ENCODE measurements at places on chromosomes 5 and 9.

DNA sequence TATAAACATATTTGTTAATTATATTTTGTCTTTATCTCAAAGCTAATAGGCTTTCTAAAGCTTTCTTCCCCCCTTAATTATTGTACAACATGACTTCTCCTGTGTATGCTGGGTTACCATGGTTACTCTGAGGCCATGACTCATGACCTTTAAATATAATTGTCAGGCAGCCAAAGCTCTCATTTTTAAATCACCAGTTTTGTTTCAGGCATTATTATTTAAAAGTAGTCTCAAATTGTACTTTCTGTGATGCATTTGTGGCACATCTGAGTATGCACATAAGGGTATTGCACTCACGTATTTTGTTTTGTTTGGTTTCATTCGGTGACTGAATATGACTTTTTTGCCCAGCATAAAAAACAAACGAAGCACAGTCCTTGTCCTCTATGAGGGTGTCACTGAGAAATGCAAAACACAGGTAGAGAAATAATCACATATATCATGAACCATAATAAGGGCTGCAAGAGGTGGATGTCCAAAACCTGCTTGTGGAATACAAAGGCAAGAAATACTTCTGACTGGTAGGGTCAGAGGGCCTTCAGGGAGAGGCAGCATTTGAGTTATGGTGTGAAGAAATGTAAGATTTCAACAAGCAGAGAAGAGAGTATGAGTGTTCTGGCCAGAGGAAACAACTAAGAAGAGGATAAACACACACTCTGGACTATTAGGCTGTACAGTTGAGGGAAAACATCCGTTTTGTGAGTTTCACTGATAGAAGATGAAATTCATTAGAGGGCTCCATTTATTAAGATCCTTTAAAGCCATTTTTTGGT is 2.1 kb downstream of the CCDC192 start:
- no peak for DNase-seq

GRCh38 chr5:4989118-4989517 is 151.0 kb upstream of the ADAMTS16 start:
- no peak for DNase-seq

- no peak for DNase-seq
These were observed 21.4 kb downstream of the EPB41L4A start for GRCh38 chr5:112397690-112398089.

DNA sequence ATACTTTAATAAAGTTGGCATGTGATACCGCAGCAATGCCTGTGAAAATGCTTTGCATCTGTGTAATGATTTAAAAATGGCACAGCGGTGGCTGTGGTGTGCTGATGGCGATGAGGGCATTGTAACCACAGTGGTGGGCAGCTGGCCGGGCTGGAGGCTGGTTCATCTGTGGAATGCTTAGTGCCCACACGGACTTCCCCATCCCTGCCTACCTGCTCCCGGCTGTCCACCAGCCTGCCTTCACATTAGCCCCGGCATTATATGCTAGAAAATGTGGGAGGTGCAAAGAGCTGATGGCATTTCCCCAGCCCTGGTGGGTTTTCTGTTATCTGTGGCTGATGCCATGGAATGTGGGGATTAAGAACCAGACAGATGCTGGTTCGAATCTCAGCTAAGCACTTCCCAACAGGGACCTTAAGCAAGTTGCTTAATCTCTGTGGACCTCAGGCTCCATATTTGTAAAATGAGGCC is 2.9 kb upstream of the NDST1 start:
- DNase-seq: no peak

DNA sequence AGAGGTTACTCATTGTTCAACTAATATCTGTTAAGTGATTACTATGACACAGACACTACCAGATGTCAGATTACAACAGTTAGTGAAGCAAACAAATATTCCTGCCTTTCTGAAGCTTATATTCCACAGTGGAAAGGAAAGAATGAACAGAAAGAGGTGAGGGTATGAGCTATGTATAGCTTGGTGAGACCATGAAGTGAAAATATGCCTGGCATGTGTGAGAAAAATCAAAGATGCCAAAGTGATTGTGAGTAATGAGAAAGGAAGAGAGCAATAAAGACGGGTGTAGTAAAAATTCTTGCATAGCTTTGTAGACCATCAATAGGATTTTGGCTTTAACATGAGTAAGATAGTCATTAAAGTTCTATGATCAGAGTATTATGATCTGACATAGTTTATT is 734.5 kb upstream of the NUDT12 start:
- DNase-seq: no peak

GRCh38 chr5:136210259-136210658 is 17.3 kb upstream of the SMIM32 start:
- DNase-seq: no peak

GRCh38 chr5:79563247-79563590 is 49.0 kb upstream of the TENT2 start:
- no peak for DNase-seq

DNA sequence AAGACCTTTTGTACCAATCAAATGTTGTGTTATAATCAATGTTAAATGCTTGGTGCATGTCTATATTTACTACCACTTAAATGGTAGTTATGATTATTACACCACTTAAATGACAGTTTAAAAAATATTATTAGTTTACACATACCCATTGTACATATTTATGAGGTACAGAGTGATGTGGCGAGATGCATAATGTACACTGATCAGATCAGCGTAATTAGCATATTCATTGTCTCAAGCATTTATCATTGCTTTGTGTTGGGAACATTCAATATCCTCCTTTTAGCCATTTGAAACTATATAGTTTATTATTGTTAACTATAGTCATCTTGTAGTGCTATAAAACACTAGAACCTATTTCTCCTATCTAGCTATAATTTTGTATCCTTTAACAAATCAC is 434.4 kb upstream of the ACTBL2 start:
- no peak for DNase-seq

- DNase-seq: no peak
These were observed 169.7 kb upstream of the TBCA start for GRCh38 chr5:77945874-77946273.

GRCh38 chr5:56616454-56617160 is 198.7 kb upstream of the MAP3K1 start:
- DNase-seq: no peak

DNA sequence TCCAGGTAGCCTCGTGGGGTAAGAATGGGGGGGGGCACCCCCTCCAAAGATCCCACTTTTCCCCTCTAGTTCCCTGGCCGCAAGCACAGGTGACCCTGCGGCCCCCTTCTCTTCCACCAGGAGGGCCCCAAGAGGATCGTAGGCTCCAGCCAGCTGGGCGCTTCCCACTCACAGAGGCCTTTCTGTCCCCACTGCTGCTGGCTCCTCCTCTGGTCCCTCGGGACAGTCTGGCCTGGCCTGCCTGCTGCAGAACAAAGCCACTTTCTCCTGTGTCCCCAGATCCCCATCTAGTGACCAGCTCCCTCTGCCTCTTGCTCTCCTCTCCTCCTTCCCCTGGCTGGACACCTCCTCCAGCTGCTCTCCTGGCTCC is 534 bp upstream of the SAPCD2 start:
- no peak for DNase-seq

- DNase-seq: no peak
These were observed 9.9 kb downstream of the CAMK4 start for GRCh38 chr5:111234125-111234524.

Measured in stimulated activated CD8-positive, alpha-beta memory T cell treated with anti-CD3 and anti-CD28 coated beads, Interleukin-15, amount 100 ng/mL, for 24 hours (primary cell).